Pons (tissue), 1 donor: ENCODE measurements at places on chromosomes 7 and 10.
A peak's percentile ranks its signal among the peaks of the same experiment; 100 is the strongest.

DNA sequence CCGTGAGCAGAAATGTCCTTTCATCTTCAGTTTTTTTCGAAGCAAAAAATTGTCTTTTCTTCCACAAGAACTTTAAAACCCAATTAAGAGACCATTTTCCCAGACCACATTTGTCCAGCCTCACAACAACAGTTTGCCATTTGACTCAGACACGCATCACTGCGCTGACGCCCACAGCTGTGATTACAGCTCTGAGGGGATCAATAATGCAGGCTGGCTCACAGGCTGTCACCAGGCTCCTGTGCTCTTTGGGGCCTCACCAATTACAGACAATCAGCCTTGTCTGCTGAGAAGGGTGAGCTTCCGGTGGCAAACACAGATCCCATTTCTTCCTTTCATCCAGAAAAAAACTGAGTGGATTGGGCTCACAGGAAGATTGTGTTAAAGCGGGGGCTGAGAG, 33.3 kb downstream of the DDC start:
- DNase-seq, result no peak

- no peak for DNase-seq
Measured at GRCh38 chr10:23063973-23064812, 31.2 kb upstream of the MSRB2 start.

- DNase-seq, result peak; percentile 22
Measured at GRCh38 chr7:114414156-114415063, at the start of gene FOXP2. Gene FOXP2, plus strand, starts transcription at chr7:114414815. Its CDS starts 11,697 bp downstream, at chr7:114426512.

GRCh38 chr10:48976196-48976595, 36.6 kb upstream of the LRRC18 start:
- DNase-seq, result peak; percentile 17
